ENCODE measurements at places on chromosomes 7 and 10. TPM values are rescaled to one million over a fixed set of nuclear protein-coding genes. Genes with fewer than 3 reads are reported as not detected.

KCNIP2 gene
- total RNA-seq, result 6.3 TPM

FAM131B gene
- total RNA-seq, result 0.77 TPM

PARD3 gene
- total RNA-seq, result 2.7 TPM

DNA sequence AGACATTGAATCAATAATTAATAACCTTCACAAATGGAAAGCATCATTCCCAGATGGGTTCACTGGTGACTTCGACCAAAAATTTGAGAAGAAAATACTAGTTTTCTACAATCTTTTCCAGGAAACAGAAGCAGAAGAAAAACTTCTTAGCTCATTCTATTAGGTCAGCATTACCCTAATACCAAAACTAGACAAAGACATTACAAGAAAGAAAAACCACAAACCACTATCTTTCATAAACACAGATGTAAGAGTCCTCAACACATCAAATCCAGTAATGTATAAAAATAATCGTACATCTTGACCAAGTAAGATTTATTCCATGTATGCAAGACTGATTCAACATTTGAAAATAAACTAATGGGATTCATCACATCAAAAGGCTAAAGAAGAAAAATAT lies 64.0 kb upstream of the CDK1 start:
- DNase-seq, result no peak

DNA sequence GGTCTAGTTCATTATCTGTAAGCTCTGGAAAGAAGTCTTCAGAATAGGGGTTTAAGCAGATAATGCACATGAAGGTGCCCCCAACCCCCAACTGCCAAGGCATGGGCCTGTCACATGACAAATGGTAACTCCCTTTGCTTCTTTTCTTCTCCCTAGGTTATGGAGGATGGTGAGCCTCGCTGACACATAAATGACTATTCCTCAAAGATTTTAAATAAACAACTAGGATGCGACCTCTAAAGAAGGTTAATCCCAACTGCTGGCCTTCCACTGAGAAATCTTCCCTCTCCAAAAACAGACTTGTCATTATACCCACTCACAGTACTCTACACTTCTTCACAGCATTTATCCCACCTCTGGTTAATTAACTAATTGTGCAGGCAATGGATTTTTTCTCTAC lies 75.7 kb upstream of the FAM133B start:
- no peak for DNase-seq

GRCh38 chr10:125606414-125607010 lies 76.5 kb downstream of the TEX36 start:
- DNase-seq, result no peak

LRRN3 gene
- 29.6 TPM for total RNA-seq

DNA sequence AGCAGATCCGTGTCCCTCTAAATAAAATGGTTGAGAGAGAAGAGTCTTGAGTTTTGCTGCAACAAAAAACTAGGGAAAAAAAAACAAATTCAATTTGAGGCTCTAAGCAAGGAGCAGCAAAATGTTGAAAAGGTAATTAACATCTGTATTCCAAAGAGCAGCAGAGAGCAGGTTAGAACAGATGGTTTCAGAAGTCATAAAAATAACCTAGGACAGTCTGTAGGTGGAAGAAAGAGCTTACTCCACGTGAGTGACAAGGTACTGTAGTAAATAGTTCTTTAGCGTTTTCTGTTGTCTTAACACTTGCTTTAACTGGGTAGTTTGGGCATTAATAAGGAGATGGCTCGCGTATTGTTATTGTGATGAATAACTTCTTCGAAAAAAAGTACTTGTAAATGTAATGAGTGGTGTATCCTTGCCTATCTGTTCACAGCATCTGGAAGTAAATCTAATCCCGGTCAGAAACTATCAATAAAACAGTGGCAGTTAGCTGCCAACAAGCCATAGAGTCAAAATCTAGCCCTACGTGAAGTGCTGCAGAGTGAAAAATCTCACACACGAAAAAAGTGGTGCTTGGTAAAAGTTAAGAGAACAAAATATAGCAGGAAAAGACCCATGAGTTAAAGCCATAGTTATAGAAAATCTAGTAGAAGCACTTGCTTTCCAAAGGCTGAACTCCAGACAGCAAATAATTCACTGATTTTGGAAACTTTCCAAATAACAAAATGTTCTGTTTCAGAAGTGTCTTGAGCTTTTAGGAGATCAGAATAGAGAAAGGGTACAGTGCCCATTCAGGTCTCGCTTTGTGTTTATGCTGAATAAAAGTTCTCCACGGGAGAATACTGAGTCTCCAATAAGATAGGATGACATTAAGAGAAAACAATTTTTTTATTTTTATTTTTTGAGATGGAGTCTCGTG lies 49.3 kb upstream of the PARD3 start:
- no peak for DNase-seq

LMBR1 gene
- total RNA-seq, result 52.4 TPM

DNA sequence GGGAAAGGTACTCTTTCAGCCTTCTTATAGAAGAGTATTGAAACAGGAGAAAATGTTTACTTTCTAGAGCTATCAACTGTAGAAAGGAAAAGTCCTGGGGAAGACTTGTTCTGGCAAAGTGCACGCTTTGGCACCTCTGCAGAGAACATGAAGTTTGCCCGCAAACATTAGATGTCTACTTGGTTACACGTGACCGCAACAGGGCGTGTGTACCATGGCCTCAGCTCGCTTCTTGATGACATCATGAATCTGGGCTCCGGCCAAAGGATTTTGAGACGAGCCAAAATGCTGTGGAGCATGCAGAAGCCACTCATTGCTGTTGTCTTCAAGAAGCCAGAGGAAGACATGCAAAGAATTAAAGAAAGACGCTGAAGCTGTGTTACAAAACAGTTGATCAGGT lies 8.6 kb upstream of the TAS2R60 start:
- DNase-seq, result no peak

GRCh38 chr7:80439894-80440821 lies 71.7 kb downstream of the GNAT3 start:
- no peak for DNase-seq
